MG63 (cell line): ENCODE measurements at places on chromosomes 7 and 10.

GRCh38 chr10:31146491-31147209, 115.0 kb upstream of the ZNF438 start:
- peak; percentile 52 for DNase-seq

DNA sequence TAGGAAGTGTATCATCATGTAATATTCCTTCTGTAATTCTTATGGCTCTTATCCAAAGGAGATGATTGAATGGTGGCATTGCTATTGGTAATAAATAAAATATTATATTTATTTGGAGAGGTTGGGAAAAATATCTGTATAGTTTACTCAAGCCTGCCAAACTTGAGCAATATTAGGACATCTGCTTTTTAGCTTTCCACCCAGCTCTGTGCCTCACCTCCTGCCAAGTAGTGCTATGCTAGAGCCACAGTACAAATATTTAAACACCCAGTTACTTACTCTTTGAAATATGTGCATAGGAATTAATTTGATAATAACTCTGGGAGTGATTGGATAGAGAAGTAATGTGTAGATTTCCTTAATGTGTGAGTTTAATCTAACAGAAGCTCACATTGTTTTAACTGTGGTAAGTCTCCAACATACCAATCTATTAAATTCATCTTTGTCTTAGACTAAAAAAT, 129.2 kb downstream of the BBS9 start:
- peak; percentile 86 for DNase-seq

DNA sequence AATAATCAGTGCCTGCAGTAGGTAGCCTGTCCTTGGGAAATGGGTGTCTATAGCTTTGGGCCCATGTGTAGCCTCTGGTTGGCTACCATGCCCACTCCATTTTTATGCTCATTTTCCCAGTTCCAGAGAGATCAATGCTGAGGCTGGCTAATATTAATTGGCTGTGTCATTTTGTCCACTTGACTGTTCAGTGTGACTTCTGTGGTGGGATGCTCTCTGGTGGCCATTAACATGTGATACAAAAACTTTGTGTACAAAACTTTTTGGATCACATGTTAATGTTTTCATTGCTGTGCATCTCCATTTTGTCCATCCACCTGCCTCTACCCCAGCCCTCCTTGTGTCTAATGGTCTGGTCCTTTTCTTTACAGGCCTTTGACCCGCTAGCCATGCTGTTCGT, 22.7 kb downstream of the VIM start:
- no peak for DNase-seq

GRCh38 chr7:114627231-114627630, 212.6 kb downstream of the FOXP2 start:
- no peak for DNase-seq

DNA sequence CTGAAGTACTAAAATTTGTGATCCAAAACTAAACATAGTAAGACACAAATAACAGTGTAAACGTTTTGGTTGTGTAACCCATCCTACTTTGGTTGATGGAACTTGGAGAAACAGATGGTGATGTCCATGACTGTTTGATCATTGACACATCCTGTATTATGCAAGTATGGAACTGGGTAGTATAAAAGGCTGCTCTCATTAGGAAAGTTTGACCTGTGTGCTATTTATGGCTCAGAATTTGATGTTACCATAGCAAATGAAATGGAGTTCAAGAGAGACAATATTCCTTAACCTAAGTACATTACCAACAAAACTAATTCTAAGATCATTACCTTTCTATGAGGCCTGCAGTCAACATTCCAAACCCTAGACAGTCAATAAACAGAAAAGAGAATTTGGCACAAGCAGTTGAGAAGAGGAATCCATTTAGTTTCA, 39.9 kb downstream of the DKK1 start:
- DNase-seq, result no peak

- DNase-seq, result no peak
These were observed 23.4 kb downstream of the CBLL1 start for GRCh38 chr7:107767391-107767790.

GRCh38 chr10:26733750-26734568, 36.5 kb downstream of the PDSS1 start:
- DNase-seq, result no peak

- DNase-seq, result no peak
These were observed 11.8 kb downstream of the OR9A2 start for GRCh38 chr7:143015084-143015483.

GRCh38 chr7:34075523-34076370, 170.4 kb downstream of the BMPER start:
- DNase-seq, result no peak

DNA sequence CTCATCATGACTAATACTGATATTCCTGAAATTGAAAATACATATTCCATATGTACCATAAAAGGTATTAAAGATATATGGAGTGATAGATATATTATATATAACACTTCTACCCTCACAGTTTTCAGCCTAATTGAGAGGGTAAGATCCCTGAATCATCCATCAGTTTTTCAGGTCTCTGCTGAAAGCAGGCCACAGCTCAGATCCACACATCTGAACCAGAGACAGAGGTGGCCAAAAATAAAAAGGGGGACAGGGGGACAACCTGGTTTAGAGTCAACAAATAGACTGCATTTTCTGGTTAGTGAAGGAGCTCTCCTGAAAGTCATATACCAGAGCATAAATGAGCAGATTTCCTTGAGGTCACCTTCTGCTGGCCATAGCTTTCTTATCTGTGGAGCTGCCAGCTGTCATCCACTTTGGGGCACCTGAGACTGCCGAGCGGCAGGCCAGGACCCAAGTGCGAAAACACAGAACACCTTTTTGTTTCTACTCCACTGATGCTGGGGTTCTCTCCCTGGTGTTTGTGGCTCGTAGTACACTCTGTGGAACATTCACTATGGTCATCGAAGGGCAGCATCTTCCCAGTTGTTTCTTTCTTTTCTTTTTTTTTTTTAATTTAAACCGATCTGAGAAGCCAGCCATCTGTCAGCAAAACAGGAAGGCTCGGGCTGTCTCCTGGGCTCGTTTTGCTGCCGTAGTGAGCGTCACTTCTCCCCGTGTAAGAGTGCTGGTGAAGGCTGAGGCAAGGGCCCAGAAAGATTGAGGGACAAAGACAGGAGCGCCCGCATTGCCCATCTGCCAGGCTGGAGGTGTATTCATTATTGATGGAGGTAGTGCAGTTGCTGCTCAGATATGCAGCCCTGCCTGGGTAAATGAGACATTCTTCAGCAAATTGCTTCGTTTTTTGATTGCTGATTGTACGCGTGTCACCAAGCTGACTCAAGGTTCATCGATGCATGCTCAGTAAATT, 13.5 kb downstream of the IKZF1 start:
- no peak for DNase-seq

DNA sequence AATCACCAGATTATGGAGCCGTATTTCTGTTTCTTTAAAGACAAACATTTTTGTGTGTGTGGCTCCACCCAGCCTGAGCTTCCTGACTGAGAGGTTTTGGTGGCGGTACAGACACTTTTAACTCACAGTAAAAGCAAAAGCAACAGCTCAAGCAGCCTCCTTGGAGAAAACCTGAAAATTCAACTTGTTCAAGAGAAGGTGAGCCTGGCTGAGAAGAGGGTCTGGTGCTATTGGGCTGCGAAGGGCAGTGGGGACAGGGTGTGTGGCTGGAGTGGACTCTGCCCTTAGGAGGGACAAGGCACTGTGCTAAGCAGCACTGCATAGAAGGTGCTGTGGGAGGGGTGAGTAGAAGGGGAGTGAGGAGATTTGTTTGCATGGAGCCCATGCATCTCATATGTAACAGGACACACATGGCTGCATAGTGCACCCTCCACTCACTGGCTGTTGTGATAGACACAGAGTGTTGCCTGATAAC, at the start of gene GIMAP7:
GIMAP7 (plus strand) TSS at position 125 of the 475 bp plus-strand sequence. CDS start 5,103 bp downstream, outside the sequence.
- no peak for DNase-seq

DNA sequence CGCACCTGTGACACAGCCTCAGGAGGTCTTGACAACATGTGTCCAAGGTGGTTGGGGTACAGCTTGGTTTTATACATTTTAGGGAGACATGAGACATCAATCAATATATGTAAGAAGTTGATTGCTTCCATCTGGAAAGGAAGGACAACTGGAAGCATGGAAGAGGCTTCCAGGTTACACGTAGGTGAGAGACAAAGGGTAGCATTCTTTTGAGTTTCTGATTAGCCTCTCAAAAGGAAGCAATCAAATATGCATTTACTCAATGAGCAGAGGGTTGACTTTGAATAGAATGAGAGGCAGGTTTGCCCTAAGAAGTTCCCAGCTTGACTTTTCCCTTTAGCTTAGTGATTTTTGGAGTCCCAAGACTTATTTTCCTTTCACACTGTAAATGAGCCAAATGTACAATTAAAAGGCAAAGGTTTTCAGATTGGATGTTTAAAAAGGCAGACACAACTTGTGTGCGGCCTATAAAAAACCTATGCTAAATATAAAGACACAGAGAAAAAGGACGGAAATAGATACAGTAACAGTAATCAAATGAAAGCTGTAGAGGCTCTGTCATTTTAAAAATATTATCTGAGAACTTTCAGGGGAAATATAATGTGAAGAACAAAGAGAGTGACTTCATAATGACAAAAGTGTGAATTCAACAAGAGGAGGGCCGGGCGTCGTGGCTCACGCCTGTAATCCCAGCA, 65.7 kb upstream of the LANCL2 start:
- DNase-seq, result no peak
